ENCODE measurements at places on chromosomes 2 and 18.

GRCh38 chr18:1034971-1035370 lies 130.3 kb downstream of the ADCYAP1 start:
- DNase-seq = no peak

DNA sequence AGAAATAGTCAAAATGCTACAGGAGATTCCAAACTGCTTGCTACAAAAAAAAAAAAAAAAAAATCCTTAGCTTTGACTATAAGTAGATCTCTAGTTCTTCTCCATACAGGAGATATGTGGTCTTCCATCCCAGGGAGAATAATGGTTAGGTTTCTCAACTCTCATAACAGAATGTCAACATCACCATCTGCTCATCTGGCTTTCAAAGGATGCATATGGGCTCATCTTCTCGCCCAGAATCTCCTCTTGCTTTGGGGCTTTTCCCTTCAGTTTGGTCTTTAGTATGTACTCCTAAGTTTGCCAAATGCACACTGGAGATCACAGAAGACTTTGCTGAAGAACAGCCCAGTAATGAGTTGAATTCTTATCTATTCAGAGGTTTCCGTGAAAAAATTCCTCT lies 240.7 kb downstream of the NRXN1 start:
- no peak for DNase-seq

DNA sequence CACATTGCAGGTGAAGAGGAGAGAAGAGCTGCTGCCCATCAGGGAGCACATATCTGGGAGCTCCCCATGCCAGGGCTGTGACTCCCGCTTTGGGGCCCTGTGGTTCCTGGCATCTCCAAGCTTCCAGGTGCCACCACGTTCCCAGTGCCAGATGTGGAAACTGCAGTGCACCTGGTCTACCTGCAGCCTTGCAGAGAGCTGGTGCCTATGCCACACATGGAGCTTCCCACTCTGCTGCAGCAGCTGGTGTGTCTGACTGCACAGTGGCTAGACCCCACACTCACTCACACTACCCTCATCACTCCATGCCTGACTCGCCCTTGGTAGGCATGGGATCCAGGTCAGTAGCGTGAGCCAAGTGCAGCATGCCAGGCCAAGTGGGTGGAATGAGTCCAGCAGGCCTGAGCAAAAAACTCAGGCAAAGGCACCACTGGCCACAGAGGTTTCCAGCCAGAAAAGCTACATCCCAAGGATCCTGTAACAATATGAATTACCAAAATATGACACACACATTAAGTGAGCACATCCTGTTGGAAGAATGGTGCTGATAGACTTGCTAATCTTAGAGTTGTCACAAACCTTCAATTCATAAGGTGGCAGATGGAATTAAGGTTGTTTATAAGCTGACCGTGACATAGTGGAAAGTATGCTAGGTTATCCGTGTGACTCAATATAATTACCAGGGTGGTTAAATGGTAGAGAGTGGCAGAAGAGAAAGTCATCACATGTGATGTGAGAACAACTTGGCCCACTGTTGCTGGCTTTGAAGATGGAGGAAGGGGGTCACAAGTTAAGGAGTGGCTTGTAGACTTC lies 150.9 kb downstream of the EHBP1 start:
- no peak for DNase-seq

- no peak for DNase-seq
Observed at GRCh38 chr18:31102025-31102684, at the start of gene DSC2. TSS of gene DSC2 (minus strand) at chr18:31102421. CDS start at chr18:31101971, 450 bp downstream.

DNA sequence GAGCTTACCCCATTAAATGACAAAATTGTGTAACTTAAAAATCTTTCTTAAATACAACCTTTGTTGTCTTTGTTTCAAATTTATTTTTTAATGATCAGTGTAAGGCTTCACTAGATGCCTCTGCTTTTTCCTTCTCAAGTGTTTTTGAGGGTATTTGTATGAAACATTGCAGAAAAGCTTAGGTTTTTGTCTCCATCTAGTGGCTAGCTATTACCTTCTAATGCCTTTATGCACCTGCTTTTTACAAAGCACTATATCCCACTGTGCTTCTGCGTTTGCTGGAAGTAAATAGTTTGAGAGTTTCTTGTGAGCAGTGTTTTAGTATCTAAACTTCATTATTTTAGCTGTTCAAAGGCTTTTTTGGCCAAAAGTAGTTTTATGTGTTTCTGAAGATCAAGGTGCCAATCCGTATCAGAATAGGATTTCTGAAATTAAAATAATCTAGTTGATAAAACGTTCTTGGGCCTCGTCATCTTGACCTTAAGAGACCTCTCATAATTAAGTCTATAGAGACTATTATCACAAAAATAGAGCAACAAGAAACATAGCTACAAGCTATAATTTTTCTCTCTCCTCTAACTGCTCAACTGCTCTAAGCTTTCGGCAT lies 47.0 kb downstream of the IWS1 start:
- no peak for DNase-seq

- DNase-seq = no peak
Observed at GRCh38 chr2:184611361-184612085, 13.2 kb downstream of the ZNF804A start.

DNA sequence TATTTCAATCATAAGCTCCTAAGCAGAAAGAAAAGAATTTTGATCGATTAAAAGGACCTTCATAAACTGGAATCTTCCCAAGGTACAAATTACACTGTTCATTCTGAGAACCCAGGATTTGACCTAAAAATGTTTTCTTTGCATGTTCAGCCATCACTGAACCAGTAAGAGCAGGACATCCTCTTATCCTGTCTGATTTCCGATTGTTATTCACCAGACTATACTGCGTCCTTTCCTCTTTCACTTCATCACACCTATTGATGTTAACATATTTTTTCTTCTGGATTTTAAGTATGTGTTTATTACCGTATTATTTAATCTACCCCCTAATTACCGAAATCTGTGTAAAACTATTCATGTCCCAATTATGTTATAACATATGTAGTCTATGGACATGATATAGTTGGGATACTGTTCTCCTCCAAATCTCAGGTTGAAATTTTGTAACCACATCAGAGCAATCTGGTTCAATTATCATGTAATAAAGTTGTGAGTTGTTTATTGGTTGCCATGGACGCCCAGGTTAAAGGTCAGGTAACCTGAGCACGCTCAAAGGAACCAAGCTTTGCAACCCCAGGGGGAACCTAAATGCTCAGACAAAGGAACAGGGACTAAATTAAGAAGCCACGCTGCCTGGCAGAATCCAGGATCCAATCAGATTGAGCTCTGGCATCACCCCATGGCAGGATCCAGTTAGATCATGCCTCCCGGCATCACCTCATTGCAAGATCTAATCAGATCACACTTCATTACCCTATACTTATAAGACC lies 11.6 kb upstream of the TBC1D8 start:
- DNase-seq = no peak

DNA sequence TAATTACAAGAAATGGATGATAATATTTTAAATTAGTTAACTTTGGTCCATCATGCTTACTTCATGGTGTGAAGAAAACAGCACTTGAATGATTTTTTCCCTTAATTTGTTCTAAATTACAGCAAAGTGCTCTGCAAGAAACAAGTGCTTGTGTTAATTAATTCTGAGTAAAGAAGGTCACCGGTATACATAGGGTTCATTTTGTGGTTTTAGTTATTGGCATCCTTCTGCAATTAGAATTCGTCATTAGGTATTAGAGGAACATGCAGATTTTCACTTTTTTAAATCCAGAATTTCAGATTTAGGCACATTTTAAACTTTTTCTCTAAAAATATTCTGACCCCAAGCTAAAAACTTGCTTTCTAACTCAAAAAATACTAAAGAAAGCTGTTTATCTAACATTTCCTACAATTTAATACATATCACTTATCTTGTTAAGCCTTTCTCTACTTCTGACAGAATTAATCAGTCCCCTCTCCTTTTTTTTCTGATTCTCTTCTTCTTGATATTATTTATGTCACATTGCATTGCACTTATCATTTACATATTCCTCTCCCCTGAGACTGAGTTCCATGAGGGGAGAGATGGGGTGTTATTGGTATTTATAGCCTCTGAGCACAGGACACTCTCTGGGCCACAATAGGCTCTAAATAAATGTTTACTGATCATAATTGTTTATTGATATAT lies 129.2 kb downstream of the PLA2R1 start:
- no peak for DNase-seq

GRCh38 chr2:49832555-49832954 lies 678.2 kb upstream of the FSHR start:
- DNase-seq = no peak

- no peak for DNase-seq
Observed at GRCh38 chr18:71189581-71189980, 900.7 kb downstream of the SOCS6 start.

DNA sequence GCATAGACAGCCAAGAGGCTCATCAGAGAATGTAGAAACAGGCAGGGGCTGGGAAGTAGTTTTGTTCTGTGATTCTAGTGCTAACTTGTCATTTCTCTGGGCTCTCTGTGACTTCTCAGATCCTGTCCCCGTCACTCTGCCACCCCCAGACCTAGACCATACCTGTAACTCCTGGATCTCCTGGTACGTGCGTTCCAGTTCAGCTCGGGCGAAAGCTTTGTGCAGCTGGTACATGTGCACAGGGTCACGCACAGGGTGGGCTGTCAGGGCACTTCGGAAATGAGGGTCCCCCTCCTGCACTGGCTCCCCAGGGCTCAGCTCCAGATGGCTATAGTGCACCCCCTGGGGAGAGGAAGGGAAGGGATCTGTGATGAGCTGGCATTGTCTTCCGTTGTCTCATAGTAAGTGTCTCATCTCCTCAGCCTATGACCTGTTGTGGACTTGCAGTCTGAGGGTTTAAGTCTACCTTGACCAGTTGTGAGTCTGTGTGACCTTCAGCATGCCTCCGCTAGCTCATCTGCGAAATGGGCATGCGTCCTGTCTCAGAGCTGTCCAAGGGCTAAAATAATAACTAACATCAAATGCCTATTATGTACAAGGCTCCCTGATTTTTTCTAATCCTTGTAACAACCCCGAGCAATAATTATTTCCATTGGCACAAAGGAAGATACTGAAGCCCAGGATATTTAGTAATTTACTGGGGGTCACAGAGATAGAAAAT lies 2.7 kb downstream of the CHPF start:
- no peak for DNase-seq

GRCh38 chr18:9918016-9918680 lies 4.3 kb downstream of the VAPA start:
- DNase-seq = no peak

DNA sequence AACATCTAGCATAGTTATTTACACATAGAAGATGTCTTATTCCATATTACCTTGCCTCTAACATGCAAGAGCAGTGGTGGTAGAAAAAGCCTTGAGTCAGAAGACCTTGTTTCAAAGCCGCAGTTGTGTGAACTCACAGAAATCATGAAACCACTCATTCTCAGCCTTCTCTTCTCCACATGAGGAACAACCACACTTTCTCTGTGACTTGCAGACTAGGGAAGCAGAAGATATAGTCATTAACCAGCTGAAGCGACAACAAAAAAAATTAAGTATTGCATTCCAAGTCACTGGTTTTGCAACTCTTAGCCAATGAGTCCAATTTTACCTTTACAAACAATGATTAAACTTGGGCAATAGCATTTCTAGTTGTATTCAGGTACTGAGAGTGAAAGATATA lies 19.0 kb downstream of the TWSG1 start:
- DNase-seq = no peak

Data from stimulated activated CD4-positive, alpha-beta T cell treated with anti-CD3 and anti-CD28 coated beads, Interleukin-1b, Interleukin-23, amount 100 ng/mL, for 24 hours (primary cell).